ENCODE measurements at places on chromosomes 6 and 20.

DNA sequence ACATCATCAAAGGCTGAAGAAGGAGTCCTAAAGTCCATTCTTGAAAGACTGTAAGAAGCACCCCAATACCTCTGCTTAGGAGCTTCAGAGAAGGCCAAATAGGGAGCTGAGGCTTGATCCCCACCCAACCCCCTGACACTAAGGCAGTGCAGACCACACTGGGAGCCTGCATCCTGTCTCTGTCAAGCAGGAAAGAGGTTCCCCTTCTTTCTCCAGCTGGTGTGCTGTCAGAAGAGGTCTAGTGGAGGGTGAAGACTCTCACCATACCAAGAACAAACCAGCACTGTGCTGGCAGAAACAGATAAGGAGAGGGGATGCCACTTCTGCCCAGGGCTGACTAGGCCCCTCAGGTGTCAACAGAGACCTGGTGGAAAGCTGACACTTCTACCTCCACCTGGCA, 19.9 kb downstream of the GZF1 start:
- no peak for DNase-seq

GRCh38 chr20:62561948-62562347, 80.4 kb upstream of the SLCO4A1 start:
- no peak for DNase-seq

DNA sequence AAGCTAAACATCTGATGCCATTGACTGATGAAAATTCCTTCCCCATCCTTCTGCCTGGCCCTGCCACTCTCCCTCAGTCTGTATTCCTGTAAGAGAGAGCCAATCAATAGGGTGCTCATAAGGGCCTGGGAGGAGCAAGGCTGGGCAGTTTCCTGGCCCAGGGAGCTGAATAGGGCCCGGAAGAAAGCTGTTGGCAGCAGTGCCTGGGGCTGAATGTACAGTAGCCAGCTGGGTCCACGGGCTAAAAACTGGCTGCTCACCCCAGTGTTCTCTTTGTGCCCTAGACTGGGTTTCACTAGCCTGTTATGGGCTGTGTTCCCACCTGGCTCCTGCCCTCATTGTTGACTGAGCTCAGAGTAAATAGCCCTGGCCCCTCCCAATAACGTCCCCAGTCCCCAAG, 1.7 kb upstream of the WFDC2 start:
- DNase-seq: no peak

DNA sequence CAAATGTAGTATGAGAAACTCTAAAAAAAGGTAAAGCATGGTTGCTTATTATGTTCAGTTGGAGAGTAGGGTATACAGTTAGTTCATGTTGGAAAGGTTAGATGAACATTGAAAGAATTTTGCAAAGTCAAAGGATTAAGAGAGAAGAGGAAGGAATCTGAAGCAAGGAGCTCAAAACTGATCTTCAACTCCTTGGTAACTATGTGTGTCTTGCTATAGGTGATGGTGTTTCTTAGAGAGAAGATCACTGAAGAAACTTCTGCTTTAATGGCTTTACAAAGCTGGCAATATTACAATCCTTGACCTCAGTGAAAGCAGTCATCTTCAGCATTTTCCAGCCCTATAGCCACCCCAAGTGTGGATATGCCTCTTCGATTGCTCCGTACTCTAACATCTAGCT, 4.7 kb downstream of the HLA-DRA start:
- DNase-seq: no peak

DNA sequence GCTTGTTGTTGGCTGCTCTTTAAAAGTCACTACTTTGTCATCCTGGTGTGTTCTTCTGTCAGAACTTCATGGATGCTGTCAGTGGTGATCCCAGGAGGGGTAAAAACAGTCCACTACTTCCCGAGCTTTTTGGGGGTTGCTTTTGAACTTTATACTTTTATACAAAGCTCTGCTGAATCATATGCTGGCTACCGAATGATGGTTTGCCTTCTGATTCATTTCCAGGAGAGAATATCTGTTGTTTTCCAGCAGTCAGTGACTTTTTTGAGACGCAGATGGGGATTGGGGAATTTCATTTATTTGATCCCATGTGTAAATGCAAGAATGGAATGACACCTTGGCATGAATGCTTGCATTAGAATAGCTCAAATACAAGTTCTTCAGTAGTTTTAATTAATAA, 32.7 kb upstream of the COL10A1 start:
- DNase-seq: no peak

DNA sequence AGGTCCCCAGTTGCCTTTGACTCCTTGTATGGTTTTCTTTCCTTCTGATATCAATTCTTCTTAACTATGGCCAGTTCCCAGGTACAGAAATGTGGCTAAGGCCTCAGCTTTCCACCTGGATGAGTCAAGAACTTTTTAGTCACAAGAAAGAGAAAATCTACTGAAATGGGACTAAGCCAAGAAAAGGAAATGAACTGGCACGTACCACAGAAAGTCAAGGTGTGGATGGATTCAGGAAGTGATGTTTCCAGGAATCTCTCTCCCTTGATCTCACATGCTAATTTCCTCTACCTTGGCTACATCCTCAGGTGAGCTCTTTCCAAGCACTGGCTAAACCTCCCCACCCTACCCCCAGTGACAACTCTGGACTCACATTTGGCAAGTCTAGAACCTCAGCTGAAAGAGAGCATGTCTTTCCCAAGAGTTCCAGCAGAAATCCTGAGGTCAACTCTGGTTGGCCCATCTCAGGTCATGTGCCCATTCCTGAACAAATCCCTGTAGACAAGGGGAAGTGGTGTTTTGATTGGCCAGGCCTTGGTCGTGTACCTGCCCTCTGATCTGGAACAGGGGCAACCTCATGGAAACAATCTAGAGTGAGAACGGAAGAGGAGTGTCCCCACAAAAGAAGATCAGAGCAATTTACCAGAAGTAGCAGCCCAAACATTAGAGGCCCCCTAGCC, 205.3 kb downstream of the NFATC2 start:
- DNase-seq: no peak

GRCh38 chr6:32887616-32888015, 33.6 kb downstream of the PSMB9 start:
- no peak for DNase-seq
